Right forelimb (tissue), 1 donor: ENCODE measurements at places on chromosomes 7 and 10.

- DNase-seq, result no peak
Measured at GRCh38 chr7:130095812-130096211, 25.5 kb downstream of the KLHDC10 start.

DNA sequence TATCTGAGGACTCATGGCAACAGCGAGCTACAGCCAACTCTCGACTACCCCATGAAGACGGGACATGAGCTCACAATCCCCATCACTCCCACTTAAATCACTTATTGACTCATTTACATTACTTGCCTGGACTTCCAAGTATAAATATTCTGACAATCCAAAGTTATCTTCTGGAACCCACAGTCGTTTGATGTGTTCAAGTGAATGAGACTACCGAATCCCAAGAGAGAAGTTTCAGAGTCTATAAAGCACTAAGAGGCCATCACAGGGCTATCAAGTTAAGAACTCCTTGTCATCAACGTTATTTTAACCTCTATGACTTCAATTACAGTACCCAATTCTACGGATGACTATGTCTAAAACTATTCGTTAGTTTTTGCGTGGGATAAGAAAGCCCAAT, 11.5 kb upstream of the ANAPC16 start:
- no peak for DNase-seq

DNA sequence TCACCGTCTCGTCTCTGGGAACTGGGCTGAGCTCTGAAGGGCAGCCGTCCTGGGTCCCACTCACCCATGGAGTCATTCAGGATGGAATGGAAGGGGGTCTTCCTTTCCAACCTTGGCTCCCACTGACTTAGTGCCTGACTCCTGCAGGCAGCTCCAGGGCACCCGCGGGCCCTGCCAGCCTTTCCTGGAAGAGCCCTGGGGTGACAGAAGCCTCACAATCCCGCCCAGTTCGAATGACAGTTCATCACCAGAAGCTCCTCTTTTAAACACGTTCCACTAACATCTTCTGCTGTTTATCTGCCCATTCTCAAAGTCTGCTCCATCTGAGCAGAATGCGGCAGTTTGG, 110.6 kb downstream of the TNS3 start:
- no peak for DNase-seq

DNA sequence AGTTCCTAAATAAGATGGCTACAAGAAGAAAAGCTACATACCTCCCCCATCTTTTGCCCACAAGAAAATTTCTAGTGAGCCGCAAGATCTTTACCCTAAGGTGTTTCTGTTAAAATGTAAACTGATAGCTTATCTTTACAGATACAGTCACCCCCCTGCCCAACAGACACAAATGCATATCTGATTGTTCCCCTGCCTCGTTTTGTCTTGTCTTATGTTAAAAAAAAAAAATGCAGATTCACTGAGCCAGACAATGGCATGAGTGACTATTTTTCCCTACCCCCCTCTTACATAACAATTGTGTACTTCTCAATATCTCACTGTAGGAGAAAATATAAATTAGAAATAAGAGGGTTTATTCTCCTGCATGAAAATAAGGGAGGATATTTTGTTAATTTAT, 8.5 kb downstream of the ZNF138 start:
- DNase-seq, result no peak

DNA sequence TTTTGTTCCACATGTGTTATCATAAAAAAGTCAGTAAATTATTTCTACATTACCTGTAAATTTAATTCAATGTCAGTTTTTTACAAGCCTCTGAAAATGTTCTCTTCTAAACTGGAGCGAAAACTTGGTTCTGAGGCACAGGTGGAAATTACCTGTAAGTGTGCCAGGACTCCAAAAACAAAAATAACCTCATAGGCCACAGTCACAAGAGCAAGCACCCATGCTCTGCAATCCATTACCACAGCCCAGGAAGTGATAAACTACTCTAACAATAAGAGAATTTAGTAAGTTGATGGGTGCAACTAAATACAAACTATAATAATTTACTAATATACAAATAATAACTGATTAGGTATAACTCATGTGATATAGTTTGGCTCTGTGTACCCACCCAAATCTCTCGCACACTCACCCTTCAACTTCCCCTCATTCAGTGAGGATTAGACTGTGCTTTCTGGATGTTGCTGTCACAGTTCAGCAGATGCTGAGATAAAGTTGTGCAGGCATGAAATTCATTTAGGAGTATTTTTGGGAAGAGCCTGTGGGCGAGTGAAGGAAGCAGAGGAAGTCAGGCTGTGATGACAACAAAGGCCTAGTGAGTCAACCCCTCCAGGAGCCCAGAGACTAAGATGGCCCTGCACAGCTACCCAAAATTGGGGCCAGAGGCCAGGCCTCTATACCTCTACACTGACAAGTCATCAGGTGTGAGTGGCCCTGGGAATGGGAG, 16.3 kb upstream of the GIMAP6 start:
- no peak for DNase-seq

DNA sequence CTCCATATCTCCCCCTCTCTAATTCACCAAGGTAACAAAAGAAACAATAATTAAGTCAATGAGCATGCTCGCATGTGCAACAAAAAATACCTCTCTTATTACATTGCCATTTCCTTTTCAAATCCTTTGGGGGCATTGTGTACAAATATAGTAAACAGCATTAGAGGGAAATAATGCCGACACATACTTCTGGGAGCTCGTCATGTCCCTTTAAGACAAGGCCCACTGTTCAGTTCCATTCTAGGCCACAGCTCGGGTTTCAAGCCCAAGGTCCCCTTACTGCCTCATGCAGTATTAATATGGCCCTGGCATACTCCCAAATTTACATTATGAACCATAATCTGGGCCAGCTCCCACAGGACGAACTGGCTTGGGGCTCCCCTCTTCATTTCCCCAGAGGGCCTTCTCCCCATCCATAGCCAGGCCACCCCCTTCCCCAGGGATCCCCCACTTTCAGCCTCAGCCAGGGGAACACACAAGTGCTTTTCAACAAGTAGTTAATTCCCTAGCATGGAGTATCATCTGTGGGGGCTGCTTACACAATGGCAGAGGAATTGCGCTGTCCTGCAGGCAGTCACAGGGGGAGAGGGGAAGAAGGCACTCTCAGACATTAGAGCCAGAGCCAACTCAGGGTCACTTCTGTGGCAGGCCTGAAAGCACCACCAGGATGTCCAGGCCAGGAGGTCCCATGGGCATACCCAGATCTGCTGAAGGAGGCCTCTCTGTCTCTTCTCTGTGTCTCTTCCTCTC, 110.6 kb downstream of the KCNMA1 start:
- no peak for DNase-seq

- no peak for DNase-seq
Measured at GRCh38 chr7:47568547-47568946, 13.4 kb downstream of the TNS3 start.

- DNase-seq, result no peak
Measured at GRCh38 chr10:23453465-23453864, 14.6 kb downstream of the OTUD1 start.

DNA sequence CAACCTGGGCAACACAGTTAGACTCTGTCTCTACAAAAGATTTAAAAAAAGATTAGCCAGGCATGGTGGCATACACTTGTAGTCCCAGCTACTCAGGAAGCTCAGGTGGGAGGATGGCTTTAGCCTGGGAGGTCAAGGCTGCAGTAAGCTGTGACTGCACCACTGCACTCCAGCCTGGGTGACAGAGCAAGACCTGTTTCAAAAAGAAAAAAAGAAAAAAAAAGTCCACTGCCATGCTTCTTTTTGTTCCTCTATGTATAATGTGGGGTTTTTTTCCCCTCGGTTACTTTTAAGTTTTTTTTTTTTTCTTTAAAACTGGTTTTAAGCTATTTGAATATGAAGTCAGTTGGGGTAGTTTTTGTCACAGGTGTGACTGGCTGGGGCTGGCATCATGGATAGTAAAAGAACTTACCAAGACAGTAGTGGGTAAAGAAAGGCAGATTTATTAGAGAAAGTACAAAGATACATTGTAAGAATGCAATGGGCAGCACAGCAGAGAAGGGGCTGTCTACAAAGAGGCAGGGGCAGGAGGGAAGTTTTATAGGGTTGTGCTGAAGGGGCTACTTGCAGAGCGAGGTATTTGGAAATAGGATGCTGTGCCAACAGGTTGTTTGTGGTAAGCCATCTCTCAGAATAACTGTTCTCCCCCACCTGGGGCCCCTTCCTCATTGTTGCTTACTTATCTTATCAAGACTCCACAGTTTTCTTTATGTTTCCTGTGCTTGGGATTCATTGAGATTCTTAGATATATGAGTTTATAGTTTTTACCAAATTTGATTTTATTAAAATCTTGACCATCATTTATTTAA, 177.3 kb downstream of the PHTF2 start:
- no peak for DNase-seq

DNA sequence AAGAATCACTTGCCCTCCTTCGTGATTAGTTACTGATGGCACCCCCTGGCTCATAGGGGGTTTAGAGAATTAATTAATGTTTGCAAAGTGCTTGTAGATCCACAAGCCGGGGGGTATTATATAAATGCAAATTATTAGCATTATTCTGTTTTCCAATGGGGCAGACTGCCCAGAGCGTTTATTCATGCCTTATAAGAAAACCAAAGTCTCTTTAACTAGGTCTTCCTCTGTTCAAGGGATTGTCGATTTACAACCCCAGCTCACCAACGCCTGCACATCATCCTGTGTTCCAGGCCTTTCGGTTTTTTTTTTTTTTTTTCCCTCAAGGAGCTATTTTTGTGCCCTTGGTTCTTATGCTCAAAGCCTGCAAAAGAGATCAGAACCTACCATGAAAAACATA, 630.7 kb downstream of the PARD3 start:
- no peak for DNase-seq

DNA sequence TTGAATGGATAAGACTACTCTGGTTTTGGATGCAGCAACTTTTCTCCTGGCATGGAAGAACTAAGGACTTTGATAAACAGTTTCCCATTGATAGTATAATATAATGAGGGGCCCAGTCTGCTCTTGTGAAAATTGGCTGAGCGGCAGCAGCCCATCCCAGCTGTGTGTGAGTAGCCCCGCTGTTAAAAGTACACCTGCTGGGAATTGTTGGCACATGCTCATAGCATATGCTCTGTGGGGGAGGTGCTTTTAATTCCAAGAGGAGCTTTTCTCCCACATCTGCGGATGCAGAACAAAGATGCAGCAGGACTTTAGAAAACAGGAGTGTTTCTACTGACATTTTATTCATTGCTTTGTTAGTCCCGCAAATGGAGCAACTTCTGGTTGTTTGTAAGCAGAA, 19.0 kb downstream of the SRI start:
- DNase-seq, result peak; percentile 49

DNA sequence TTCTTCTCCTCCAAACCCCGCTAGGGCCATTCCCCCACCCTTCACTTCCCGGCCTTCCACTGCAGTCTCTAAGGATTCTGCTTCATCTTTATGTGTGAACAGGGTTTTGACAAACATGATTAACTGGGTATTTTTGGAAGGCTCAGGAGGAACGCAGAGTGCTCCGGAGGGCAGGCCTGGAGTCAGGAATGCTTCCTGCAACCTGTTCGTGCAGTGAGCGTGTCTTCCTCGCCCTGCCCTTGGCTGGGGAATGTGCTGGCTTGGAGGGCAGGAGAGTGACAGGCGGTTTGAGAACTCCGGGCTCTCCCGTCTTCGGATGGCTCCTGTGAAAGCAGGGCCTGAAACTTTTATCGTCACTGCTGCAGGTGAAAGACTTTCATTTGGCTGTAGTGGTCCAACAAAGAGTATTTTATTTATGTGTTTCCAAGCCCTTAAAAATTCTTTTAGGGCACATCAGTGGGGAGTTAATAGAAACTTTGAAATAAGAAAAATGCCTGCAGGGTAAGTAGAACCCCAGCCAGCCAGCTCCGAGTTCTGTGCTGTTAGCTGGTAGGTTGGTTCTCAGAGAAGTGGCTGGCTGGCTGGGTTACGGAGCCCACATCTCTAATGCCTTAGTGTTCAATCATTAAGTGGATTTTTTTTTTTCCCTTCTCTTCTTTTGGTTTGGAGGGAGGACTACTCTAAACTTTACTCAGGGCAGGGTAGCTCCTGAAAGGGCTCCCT, 51.0 kb downstream of the TCF7L2 start:
- DNase-seq, result no peak

DNA sequence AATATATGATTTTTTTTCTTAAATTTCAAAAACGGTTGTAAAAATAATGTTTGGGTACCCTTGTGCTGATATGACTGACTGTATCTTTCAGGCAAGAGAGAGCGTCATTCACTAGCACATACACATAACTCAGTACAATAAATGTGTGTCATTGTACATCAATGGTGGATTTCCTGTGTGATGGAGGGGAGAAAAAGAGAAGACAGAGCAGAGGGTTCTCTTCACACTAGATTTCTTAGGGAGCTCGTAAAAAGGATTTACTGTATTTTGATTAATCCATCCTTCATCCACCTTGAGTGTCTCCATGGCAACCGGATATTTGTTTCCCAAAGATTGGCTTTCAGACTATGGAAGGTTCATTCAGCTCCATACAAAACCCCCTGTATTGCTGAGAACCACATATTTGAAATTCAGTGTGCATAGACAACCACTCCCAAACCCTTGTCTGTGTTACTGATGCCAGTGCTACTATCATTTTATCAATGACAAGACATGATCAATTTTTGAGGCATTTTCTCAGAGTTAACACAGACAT, 150.6 kb downstream of the AKR1D1 start:
- no peak for DNase-seq

GRCh38 chr7:132311733-132312132, 264.5 kb downstream of the PLXNA4 start:
- no peak for DNase-seq

DNA sequence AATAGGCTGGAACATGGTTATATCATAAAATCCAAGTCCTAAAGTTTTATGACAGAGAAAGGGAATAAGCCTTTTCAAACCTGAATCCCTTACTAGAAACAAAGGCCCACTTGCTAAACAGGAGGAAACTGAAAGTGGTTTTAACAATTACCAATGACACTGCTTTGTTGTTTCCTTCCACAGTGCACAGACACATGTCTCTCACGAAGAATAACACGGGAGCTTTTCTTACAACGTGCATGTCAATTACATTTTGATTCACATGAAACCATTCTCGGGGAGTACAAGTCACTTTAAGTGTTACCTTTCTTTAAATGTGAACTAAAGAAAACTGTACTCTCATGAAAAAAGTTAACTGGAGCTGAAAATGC, 1.4 kb downstream of the MRPS33 start:
- no peak for DNase-seq

DNA sequence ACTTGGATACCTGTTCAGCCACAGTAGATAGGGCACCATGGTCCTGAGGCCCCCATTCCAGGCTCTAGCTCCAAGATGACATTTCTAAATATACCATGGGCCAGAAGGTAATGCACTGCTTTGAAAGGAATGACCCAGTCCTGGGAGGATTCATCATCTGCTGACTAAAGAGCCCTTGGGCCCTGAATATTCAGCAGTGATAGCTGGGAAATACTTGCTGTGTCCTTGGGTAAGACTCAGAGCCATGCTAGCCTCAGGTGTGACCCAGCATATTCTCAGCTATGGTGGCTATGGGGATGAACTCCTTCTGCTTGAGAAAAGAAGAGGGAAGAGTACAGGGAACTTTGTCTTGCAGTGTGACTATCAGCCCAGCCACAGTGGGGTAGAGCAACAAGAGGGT, 21.3 kb upstream of the AGR2 start:
- DNase-seq, result no peak

DNA sequence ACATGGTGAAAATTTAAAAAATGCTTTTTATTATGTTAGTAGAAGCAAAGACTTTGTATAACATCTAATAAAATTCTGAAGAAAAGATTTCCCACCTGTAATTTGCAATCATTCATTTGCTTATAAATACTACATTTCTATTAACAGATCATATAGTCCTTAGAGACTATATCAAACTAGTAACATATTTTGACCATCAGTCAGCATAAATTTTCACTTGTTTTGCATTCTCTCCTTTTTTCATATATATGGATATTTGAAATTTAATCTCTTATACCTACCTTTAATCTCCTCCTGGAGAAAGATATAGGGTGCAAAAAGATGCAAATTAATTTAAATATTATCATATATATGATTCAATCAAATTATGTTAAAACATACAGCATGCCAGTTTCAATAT, 16.9 kb upstream of the TAS2R16 start:
- no peak for DNase-seq
